D341Med (cell line): ENCODE measurements at places on chromosomes 7 and 10.

DNA sequence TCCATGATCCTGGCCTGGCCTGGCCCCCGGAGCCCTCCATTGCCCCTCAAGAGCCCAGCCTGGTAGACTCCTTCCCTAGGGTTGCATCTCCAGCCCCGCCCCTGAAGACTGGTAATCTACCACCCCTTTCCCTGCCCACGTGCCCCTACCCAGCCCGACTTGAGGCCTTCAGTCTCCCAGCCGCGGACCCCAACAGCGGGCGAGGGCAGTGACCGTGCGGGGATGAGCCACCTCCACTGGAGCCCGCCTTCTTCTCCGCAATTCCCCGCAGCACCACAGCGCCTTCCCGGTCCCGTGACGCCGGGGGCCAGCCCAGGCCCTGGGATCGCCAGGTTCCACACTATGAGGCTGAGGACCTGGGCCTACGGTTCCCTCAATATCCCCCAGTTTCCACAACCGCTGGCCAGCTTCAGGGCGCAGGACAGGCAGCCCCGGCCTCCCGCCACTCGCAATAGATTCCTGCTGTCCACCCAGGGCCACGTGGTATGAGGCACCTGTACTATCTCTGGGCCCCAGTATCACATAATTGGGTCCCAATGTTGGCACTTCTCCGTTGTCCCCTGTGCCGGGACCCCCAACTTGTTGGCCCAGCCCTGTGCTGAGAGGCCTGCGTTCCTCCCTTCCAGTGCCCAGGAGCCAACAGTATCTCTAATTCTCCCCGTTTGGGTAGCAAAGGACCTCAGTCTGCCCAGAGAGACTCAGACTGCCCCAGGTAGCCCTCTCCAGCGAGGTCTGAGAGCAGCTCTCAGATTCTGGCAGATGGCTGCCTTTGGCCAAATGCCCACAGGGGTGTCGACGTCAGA lies 1.1 kb upstream of the GPRIN2 start:
- DNase-seq: no peak

- no peak for DNase-seq
Observed at GRCh38 chr7:538764-539685, 19.4 kb upstream of the PDGFA start.

GRCh38 chr10:93368210-93368609 lies 113.9 kb downstream of the MYOF start:
- no peak for DNase-seq

DNA sequence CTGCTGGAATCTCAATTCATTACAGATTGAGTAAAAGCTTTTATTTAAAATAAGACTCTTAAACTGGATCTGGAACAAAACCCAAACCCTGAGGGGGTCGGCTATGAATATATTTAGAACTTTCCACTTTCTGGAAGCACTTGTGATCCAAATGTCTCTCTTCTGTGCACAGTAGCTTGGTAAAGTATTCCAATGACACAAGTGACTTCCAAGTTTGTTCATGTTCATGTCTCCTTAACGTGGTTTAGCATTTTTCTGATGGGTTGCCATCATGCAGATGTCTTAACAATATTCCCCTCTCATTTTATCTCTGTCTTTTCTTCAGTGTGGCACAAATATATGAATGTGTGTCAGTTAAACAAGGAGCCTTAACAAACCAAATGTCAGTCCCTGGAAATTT lies 191.9 kb upstream of the SORCS1 start:
- no peak for DNase-seq

- no peak for DNase-seq
Observed at GRCh38 chr10:103058034-103058433, 135.0 kb downstream of the NT5C2 start.
